ENCODE measurements at places on chromosomes 16 and 17. TPM values are rescaled to one million over a fixed set of nuclear protein-coding genes. Genes with fewer than 3 reads are reported as not detected.

DNA sequence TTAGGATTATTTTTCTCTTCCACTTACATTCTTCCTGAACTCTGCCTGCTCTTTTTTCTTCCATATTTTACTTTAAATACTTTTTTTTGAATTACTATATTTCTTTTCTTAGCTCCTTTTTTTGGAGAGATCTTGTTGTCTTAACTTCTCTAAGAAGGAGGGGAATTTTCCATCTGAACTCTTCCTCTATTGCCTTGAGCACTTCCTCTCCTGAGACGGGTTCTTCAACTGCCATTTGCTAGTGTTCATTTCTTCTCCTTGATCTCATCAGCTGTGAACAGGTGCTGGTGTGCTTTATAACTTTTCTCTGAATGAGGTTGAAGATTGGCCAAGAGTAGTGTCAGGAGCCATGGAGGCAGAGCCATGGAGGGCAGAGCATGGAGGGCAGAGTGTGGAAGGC, 15.1 kb upstream of the CD300LD start:
- DNase-seq: no peak

DNA sequence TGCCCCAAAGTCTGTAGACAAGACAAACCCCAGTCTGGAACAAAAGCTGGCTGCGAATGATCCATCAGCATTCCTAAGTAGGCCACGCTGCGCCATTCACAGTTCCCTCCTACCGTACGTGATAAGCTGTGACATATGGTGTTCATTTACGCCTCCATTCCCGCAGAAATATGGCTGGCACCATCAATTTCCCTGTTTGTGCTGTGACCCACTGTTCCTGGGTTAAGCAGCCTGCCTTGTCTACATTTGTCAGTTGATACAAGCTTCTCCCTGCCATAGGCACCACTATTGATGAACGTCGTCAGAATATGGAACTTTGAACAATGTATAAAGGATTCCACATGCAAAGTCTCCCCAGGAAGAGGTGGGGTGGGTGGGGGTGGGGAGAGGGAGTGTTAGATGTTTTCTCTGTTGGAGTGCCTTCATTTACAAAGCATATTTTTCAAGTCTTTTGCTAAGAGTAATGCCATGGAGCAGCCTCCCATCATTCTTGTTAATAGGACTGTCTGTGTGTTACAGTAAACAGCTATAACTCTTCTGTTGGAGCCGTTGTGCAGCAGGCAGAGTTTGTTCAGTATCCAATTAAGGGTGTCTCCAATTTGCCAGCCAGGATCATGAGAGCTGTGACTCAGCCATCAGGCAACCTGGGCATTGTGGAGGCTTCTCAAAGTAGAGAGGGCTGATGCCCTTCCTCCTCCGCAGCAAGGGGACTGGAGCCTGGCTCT, 294.6 kb downstream of the TMEM114 start:
- no peak for DNase-seq

DNA sequence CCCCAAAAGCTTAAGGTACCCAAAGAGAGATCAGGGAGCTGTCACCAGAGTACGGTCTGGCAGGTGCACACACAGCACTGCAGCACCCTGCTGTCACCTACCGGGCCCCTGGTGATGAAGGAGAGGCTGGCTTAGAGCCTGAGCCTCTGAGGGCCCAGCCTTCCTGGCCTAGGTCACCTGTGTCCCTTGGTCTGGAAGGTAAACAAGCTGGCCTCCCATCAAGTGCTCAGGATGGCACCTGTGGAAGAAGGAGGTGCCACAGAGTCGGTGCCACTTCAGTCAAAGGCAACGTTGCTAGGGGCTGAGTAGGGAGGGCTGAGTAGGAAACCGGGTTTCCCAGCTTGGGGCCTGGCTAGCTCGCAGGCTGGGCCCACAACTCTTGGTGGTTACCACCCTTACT, 70.7 kb downstream of the COG7 start:
- no peak for DNase-seq

DNA sequence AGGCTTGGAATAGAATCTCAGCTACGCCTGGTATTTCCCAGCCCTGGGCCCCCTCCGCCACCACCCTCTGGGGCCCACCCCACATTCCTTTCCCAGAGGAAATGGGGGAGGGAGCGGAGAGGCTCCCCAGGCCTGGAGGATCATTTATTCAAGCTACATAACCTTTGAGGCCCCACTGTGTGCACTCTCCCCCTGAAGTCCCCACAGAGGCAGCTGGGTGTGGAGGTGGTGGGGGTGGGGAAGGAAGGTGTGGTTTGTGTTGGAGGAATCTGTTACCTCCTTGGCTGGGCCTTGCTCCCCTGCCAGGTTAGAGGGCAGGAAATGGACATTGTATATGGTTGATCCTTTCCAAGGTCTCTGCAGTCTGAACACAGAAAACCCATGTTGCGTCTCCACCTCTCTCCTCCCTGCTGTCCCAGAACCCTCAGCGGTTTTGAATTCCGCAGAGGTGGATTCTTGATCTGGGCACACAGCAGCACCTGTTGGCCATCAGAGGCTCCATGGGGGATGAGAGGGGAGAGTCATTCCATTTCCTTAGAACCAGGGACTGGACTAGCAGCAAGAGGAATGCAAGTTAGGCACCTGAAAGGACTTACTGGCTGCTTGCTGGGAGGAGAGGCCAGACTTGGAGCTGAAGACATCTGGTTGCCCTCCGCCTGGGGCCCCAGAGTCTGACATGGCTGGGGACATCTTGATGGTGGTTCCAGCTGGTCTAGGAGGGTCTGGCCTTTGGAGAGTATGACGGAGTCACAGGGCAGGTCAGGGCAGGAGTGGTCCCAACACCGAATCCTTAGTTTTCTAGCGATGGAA, 23.0 kb downstream of the ARHGAP23 start:
- no peak for DNase-seq

Gene OR4D2
- not detected for total RNA-seq

- no peak for DNase-seq
Measured at GRCh38 chr17:82382933-82383255, 11.3 kb downstream of the UTS2R start.

GRCh38 chr17:17859909-17860765, 23.4 kb upstream of the SREBF1 start:
- DNase-seq: no peak

- DNase-seq: peak; percentile 80
Measured at GRCh38 chr16:80158766-80159165, 382.0 kb upstream of the DYNLRB2 start.

Gene EIF1
- total RNA-seq: 43.6 TPM

Gene DBF4B
- total RNA-seq: 3.2 TPM

Gene ARMC7
- 3.9 TPM for total RNA-seq

Data from dermis microvascular lymphatic vessel endothelial cell (primary cell).